ENCODE measurements at places on chromosomes 16 and 17.
A peak's percentile ranks its signal among the peaks of the same experiment; 100 is the strongest.

- no peak for DNase-seq
Observed at GRCh38 chr16:58582971-58583765, 46.5 kb downstream of the CNOT1 start.

DNA sequence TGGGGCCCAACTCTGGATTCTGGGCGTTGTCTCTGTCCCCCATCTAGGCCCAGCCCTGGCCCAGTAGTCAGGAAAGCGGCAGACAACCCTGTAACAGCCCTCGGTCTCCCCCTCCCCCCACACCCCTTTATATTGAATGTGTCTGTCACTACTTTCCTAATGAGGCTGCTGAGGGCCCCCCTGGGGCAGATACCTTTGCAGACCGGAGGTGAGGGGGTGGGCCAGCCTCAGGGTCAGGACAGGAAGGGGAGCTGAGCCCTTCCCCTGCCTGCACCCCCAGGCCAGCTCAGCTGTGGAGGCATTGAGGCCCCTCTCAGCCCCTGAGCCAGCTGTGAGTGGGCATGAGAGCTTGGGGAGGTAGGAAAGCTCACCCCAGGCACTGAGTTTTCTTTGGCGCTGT is 17.1 kb downstream of the RAI1 start:
- DNase-seq, result no peak

DNA sequence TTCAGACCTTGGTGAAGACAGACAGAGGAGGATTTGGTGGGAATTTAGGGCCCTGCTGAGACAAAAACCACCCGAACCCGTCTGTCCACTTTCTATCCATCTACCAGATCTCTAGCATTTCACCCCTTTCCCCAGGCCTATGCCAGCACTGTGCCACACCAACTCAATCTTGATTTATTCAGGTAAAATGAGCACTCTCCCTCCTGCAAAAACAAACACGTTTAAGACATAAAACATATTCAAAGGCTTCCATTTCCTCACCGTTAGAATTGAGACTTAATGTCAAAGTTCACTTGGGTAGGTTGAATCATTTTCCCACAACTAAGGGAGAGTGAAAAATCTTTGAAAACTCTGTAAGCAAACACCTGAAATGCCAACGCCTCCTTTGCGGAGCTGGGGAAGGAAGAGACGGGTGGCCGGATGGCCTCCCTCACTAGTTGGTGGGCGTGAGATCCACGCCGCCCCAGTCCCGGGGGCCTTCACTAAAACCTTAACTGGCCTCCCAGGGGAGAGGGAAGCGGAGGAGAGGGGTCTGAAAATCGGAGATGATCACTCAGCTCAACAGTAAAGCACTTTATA is 862 bp downstream of the DCAKD start:
- peak; percentile 54 for DNase-seq

DNA sequence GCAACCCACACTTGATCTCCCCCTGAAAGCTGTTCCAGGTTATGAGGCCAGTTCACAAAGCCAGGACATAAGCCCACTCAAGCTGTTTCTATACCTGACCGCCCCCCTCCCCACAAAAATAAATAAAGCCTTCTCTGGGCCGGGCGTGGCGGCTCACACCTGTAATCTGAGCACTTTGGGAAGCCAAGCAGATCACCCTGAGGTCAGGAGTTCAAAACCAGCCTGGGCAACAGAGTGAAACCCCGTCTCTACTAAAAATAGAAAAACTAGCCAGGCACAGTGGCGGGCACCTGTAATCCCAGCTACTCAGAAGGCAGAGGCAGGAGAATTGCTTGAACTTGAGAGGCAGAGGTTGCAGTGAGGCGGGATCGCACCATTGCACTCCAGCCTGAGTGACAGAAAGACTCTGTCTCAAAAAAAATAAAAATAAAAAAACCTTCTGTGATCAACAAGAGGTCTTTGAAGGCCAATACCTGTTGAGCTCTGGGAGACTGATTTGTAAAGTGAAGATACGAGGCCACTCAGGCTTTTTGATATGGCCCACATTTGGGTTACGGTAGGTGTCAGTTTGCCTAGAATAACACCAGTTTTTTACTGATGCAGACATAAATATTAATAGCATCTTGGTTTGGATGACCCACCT is 2.2 kb downstream of the KDM8 start:
- DNase-seq, result no peak

DNA sequence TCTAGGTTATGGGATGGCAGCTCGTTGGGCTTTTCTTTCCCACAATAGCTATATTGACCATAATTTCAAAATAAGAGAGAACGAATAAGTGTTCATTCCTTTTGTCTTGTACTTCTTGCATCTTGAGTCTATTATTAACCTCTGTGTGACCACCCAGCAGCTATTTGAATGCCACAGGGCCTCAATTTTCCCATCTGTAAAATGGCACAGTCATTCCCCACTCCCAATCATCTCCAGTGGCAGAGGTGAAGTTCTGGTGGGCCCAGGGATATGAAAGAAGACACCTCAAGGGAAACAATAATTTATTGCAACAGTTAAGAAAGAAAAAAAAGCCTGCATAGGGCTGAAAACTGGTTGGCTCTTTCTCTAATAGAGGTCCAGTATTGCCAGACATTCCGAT is 28.6 kb upstream of the NKD1 start:
- DNase-seq, result no peak

DNA sequence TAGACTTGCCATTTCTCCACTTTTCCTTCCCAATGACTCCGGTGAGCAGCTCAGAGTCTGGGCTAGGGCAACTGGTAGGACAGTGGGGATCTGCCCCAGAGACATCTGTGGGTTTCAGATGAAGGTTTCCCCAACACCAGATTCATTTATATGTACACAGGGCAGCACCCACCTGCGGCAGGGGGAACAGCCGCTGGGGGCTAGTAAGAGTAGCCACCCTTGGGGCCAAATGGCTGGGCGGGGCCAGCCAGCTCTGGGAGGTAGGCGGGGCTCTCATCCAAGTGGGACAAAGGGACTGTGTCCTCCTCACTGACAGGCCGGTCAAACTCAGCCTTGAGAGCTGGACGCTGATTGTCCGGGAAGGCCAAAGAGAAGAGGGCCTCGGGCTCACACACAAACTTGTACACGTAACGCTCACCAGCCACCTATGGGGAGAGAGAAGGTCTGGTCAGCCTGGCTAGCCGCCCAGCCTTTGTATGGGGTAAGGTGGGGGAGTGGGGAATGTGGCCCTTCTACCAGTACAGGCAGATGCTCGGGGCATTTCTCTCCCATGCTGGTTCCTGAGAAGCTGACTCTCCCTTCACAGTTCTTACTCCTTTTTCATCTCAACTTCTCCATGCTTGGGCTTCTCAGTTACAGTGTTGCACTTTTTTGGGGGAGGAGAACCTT is 17.7 kb downstream of the ETV4 start:
- DNase-seq, result no peak

DNA sequence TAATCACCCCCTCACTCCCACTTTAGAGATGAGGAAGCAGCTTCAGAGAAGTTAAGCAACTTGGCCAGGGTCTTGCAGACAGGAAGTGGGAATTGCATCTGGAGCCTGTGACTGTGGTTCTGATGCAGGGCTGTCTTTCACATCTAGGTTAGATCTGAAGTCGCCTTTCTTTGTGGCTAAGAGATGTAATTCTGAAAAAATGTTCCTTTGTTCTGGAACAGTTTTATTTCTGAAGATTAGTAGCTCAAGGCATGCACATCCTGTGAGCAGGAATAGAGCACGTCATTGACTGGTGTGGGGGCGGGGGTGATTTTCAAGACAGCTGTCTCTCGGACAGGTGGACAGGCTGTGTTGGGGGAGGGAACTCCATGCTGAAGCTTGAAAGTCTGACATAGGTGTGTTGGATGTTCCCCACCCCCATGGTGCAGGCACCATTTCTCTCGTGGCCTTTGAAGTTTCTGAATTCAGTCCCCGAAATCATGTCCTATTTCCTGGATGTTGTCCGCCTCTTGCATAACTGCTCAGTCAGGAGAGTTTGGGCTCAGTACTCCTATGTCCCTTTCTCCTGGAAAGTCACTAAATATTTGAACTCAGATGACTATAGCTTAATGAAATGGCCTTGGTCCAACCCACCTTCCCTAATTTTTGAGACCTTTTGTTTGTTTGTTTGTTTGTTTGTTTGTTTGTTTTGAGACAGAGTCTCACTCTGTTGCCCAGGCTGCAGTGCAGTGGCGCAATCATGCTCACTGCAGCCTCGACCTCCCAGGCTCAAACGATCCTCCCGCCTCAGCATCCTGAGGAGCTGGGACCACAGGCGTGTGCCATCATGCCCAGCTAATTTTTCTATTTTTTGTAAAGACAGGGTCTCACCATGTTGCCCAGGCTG is 21.0 kb upstream of the HERPUD1 start:
- peak; percentile 59 for DNase-seq

DNA sequence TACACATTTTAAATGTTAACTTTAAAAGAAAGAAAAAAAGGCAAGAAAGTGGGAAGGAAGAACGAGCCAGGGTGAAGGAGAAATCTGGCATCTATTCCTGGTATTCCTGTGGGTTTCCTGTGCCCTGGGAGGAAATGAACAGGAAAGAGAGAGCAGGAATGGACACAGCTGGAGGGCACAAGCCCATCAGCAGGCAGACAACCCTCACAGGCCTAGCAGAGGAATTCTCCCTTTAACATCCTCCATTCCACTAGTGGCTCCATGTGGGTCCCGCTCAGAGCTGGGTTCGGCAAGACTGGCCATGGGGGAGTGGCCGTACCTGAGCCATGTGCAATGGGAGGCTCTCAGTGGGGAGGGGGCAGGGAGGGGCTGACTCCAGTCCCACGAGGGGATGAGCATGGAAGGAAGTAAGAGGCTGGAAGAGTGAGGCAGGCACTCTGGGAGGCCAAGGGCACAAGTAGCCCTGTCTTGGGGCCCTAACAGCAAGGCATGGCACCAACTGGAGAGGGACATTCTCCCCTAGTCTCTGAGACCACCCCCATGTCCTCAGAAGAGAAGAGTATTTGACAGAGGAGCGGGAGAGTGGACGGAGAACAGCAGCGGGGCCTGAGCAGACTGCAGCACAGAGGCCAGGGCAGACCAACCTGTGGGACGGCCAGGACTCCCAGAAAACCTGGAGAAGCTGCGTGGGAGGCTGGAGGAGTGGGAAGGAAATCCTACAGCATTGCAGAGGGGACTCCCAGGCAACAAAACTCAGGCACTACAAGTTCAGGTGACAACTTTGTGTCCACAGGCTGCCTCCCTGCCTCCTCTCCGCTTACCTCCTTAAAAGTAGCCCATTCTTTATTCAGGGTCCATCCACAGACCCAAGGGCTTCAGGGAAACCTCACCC is 30.2 kb downstream of the TK2 start:
- no peak for DNase-seq

GRCh38 chr17:50145532-50146229 is 4.8 kb downstream of the PPP1R9B start:
- no peak for DNase-seq

DNA sequence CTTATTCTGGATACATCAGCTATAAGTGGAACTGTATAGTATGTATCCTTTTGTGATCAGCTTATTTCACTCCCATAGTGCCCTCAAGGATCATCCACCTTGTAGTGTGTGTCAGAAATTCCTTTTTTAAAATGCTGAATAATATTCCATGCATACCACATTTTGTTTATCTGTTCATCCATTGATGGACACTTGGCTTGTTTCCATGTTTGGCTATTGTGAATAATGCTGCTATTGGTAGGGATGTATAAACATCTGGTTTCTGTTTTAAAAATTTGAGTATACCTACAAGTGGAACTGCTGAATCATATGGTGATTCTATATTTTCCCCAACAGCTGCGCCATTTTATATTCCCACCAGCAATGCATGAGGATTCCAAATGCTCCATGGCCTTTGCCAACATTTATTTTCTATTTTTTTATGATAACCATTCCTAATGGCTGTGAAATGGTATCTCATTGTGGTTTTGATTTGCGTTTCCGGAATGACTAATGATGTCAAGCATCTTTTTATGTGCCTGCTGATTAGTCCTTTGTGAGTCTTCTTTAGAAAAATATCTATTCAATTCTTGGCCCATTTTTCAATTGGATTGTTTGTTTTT is 11.6 kb downstream of the RCVRN start:
- no peak for DNase-seq

GRCh38 chr16:27245276-27246172 is 23.0 kb downstream of the NSMCE1 start:
- peak; percentile 82 for DNase-seq

DNA sequence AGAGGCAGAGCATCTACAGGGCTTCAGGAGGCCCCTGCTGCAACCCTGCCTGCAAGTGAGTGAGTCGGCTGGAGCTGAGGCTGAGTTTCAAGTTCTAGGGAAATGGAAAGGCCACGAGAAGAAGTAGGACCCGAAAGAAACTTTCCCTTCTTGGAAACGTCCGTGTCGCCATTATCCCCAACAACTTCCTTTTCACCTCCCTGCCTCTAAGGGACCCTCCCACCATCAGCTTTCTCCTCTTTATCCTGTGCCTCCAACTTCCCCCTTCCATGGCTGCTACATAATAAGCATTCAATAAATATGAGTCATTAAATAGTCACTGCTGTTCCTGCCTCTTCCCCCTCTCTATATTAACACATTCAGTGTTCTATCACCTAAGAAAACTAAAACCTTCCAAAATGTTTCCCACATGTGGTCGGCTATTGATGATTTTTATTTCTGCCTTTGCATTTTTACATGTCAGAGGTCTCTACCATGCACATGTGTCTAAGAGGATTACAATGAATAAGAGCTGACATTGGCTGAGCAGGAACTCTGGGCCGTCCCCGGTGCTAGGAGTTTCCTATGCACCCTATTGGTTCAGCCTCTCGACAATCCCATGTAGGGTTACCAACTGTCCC is 115.9 kb upstream of the TNRC6C start:
- DNase-seq, result no peak

DNA sequence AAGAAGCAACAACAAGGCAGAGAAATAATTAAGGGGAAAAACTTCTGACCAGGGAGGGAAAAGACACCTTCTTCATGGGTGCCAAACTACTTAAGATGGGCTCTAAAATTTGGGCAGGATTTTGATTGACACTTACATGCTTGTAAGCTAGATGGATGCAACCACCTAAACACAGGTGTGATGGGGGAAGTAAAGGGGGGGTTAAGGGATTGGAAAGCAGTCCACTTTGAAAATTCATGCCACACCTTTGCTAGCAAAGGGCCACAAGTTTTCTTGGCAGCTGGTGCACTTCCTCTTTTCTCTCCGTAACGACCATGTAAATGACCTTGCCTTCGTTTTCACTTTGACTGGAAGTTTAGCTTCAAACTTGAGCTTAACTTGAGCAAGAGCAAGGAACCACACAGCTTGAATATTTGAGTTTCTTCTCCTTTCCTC is 14.3 kb upstream of the PRKAR1A start:
- peak; percentile 39 for DNase-seq

- no peak for DNase-seq
Observed at GRCh38 chr17:5624211-5624610, 39.9 kb upstream of the NLRP1 start.

- no peak for DNase-seq
Observed at GRCh38 chr17:82823004-82823403, 16.8 kb downstream of the ZNF750 start.

Data from umbilical cord (tissue), 2 donors.